ENCODE measurements at places on chromosomes 2 and 18.
A peak's percentile ranks its signal among the peaks of the same experiment; 100 is the strongest.

- DNase-seq: no peak
Measured at GRCh38 chr2:152766928-152767327, 48.5 kb downstream of the ARL6IP6 start.

DNA sequence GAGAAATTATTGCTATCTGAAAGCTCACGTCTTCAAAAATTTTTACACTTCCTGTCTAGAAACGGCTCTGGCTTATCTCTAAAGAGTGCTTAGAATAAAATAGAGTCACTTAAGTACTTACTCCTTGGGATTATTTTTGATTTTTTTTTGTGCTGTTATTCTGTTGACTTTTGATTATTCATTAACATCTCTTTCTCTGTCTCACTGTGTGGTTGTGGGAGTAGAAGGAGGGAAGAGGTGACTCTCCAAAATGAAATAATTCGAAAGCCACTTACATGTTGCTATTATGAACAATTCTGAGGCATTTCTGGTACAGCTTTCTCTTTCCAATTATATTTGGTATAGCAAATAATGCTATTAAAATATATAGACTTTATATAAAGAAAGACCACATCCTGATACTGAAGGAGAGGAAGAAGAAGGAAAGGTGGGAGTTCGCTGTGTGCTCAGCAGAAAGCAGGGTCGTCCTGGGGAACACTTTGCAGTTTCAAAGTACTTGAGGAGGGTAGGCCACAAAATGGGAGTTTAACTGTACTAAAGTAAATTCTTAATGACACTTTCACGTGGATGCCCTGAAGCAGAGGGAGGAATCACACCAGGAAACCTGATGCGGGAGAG is 9.6 kb upstream of the MMADHC start:
- no peak for DNase-seq

- no peak for DNase-seq
Measured at GRCh38 chr2:45330637-45331409, 280.2 kb downstream of the SRBD1 start.

DNA sequence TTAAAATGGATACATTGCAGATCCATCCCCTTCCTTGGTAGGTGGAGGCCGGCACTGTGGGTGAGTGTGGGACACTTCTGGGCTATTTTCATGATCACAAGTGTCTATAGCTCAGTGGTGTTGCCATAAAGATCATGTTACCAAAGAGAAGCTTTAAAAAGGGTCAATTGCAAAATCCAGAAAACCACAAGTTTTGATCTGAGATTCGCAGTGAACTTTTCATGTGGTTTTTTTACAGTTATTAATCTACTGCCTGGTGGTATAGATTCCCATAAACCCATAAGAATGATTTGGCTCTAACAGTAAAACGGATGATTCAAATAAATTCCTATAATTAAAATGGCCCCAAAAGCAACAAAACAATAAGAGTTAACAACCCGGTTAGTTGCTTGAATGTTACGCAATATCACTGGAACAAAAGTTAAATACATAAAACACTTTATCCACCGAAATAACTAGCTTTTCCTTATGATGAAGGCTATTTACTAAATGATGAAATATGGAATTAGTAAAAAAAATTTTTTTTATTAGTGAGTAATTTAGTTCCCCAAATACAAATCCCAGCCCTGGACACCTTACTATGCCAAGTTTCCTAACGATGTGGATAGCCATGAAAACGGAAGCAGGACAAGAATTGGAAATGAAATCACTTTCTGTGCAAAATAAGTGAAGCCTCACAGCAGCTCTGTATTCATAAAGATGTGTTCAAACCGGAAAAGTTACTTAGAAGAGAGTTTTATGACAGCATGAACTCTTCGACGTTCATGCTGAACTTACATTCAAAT is 95.6 kb upstream of the THOC1 start:
- DNase-seq: no peak

- peak; percentile 85 for DNase-seq
Measured at GRCh38 chr2:85595301-85596025, at the start of gene RNF181. Gene RNF181, plus strand, starts transcription at chr2:85595745. Its CDS starts 19 bp downstream, at chr2:85595764.
